ENCODE measurements at places on chromosomes 7 and 10.
A peak's percentile ranks its signal among the peaks of the same experiment; 100 is the strongest.

DNA sequence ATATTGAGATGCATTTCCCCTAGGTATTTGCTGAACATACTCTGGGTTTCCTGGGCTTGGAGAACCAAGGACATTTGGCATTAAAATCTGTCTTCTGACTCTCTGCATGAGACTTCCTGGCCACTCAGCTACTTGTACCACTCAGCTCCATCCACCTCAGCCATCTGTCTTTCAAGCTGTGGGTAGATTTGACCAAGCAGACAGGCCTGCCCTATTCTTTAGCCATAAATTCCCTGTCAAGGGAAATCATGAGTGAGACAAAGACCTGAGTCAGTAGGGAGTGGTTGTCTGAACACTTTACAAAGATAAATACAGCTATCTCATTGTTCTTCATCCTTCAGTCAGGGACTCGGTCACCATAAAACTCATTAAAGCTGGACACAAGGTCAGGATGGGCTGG lies 399.1 kb downstream of the GPAM start:
- no peak for DNase-seq

GRCh38 chr7:23093546-23093945 lies 12.0 kb upstream of the KLHL7 start:
- no peak for DNase-seq

GRCh38 chr7:77157446-77157845 lies 35.0 kb downstream of the CCDC146 start:
- no peak for DNase-seq

DNA sequence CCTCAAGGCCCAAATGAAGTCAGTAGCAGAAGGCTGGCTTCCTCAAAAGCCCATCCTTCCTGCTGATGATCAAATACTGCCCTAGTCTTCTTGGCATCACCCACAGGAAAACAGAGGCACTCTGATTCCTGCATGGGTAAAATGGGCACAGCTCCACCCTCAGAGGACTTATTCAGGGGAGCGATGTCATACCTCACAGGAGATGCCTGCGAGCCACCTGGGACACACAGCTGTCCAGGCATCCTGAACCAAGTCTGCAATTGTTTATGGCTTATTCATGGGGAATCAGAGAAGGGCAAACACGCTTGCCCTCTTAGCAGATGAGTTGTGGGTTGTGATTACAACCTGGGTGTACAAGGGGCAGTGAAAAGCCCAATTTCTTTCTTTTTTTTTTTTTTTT lies 22.0 kb upstream of the LMTK2 start:
- no peak for DNase-seq

GRCh38 chr7:47095946-47096345 lies 486.0 kb downstream of the TNS3 start:
- DNase-seq: no peak

GRCh38 chr7:112853422-112853821 lies 63.2 kb upstream of the TMEM168 start:
- DNase-seq: no peak

- DNase-seq: no peak
Measured at GRCh38 chr10:16905320-16905719, 88.1 kb upstream of the RSU1 start.

GRCh38 chr10:50382576-50383023 lies 131.3 kb upstream of the ASAH2 start:
- DNase-seq: no peak

GRCh38 chr10:17747883-17748550 lies 4.0 kb upstream of the TMEM236 start:
- DNase-seq: no peak

DNA sequence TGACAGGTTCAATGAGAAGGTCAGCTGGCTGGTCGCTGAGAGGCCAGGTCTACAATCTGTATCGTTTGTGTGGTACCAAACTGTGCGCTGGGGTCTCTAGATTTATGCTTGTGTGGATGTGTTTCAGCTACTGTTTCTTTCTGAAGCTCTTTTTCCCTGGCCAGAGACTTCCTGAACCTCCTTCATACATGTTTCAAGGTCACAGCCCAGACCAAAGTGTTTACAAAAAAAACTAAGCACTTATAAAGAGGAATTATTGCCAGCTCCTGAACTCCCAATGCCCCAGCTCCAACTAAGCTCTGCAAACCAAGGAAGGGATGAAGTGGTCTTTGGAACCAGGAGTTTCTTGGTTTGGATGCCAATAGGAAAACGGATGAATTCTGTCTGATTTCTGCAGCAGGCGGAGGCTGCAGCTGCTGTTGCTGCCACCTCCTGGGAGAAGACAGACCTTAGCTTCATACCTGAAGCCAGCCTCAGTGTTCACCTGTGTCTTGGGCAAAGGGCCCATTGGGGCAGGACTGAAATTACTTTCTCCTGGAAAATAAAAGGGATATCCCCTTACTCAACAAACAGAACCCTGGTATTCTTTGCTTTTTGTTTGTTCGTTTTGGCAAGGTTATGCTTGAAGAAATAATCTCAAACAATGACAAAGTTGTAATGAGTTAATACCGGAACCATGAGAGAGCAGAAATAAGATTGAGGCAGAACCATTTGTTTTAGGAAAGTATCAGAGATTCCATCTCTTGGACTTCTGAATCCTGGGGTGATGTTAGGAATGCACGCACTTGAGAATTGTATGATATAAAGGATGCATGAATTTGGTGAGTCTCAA lies 24.6 kb upstream of the MKLN1 start:
- DNase-seq: peak; percentile 49

- no peak for DNase-seq
Measured at GRCh38 chr7:27248427-27248806, 5.8 kb downstream of the EVX1 start.

DNA sequence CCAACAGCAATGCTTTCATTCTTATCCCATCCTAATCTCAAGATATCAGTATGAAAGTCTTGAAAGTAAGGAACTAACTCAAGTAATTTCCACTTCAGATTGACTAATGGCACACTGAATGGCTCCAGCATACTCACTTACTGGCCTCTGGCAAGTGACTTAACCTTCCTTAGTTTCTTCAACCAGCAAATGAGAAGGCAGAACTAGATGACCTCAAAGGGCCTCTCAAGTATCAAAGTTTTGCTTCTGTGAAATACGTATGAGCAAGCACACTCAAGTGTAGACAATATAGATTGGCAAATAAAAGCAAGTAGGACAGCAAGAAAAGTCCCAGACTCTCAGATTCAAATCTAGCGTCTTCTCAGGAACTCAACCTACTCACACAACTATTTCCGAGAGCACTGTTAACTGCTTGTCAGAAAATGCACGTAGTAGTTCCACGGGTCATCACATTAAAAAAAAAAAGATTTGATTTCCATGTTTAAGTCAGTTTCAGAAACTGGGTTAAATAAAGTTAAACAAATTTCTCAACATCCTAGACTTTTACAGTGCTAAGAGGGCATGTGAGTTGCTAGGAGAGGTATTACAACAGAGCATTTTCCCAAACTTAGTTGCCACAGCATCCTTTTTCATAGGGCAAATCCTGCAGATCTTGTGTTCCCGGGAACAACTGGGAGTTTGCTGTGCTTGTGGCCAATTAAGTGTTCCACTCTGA lies 276.9 kb upstream of the KLF14 start:
- DNase-seq: no peak

- DNase-seq: no peak
Measured at GRCh38 chr10:22219308-22219707, 1.5 kb upstream of the EBLN1 start.

DNA sequence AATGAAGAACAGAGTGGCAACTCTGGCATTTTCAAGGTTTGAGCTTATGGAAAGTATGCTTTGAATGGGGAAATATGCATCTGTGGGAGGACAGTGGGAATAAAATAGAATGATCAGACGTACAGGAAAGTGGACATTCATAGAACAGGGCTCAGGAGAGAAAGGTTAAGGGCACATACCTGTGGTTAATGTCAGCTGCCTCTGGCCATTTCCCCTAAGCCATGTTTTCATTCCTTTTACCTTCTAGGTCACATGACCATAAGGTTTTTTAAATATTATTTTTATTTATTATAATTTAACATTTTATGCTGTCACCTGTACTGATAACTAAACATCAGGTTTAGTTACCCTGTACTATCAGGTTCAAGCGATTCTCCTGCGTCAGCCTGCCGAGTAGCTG lies 52.8 kb downstream of the LRRC4 start:
- DNase-seq: no peak

GRCh38 chr7:801940-802381 lies 30.3 kb upstream of the SUN1 start:
- DNase-seq: peak; percentile 44

DNA sequence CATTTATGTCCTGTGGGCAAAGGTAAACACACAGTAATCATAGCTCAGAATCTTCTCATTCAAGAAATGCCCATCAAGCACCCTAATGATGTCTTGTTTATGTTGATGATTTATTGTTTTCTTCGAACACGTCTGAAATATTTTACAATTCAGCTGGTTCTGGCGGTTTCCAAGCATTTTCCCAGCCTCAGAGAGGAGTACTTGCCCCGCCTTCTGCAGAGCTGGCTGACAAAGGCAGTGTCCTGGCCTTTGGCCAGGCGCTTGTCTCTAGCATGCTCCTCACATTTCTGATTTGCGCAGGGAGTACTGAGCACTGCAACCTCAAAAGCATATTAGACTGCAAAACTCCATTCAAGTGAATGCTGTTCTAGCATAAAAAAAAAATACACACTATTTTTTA lies 314.2 kb upstream of the GNAI1 start:
- peak; percentile 0 for DNase-seq

DNA sequence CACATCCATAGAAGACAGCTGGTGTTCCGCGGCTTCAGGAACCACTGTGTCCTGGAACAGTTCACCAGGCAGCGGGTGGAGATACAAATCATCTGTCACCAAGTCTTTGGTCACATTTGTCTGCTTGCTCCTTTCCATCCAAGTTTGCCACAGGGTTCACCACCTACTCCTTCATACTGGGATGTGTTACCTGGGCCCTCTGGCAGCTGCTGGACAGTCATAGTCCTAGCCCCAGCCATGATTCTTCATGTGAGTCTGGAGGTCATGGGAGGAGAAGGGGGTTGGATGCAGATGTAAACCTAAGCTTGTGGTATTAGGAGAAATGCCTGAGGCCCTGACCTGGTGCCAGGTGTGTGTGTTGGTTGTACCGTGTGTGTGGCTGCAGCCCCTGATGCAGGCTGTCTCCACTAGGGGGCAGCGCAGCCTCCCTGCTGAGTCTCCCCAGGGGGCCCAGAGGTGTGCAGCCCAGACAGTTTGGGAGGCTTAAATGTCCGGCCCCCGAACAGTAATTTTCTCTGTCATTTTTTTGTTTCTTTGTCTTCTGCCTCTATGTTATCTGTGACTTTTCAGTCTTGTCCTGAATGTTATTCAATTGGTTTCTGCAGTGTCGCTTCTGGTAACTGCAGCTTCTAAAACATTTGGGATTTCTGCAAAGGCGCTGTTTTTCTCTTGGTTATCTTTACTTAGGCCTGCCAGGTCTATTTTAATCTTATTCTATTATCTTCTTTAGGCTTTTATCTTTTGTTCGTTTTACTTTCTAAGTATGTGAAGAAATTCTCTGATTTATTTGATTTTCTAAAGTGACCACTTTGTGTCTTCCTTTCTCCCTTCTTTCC lies 14.8 kb downstream of the NPS start:
- no peak for DNase-seq

GRCh38 chr10:69696073-69696731 lies 66.2 kb downstream of the FAM241B start:
- DNase-seq: peak; percentile 11

All from NCI-H146 (cell line).